Omental fat pad (tissue), 4 donors: ENCODE measurements at places on chromosomes 1 and 21. TPM values are rescaled to one million over a fixed set of nuclear protein-coding genes. Genes with fewer than 3 reads are reported as not detected.

GRCh38 chr1:159889821-159890252, 10.1 kb downstream of the CFAP45 start:
- DNase-seq = no peak

GRCh38 chr21:40685141-40685540, 161.8 kb downstream of the DSCAM start:
- no peak for DNase-seq

DNA sequence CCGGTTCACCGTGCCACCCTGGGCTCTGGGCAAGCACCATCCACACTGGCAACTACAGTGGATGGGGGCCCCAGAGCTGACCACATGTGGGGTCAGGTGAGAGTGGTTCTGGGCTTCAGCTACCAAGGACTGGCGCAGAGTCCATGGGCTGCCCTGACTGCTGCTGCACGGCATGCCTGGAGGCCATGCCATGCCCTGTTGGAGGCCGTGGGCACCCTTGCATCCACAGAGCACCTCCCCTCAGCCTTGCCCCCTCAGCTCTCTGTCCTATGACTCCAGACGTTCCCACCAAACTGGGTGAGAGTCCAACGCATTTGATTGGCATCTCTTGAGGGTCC, 15.5 kb downstream of the MORN1 start:
- no peak for DNase-seq

DNA sequence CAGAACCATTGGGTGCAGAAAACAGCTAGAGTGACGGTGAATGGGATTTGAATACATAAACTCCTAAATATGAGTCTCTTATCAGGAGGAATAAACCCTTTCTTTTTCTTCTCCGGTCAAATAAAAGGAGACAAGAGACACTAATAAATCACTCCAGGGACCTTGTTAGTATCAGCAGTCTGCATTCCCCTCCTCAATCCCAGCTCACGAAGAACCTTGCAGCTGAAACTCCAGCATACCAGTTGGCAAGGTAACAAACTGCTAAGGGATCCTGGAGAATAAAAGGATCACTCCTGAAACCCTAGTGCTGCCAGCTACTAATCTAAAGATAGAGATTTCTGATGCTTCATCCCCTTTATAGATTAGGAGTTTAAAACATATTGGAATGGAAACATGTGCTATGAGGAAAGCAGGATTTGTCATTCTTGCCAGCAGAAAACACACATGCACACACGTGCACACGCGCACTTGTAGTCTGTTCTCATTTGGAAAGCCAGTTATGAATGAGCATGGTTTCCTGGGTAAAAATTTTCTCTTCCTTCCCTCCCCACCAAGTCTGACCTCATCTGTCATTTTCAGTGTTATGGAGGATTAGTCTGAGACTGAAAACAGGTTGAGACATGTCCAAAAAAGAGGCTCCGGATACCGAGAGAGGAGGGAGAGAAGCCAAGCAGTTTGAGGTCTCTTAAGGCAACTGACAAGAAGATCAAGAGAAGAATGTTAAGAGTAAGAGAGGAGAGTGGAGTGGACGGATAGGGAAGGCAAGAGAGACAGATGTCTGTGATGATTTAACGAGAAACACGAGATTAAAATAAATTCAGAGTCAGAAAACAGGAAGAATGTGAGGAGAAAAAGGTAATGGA, 10.9 kb downstream of the IER5 start:
- DNase-seq = no peak

- DNase-seq = no peak
Measured at GRCh38 chr21:27817902-27818623, 851.2 kb upstream of the ADAMTS5 start.

DNA sequence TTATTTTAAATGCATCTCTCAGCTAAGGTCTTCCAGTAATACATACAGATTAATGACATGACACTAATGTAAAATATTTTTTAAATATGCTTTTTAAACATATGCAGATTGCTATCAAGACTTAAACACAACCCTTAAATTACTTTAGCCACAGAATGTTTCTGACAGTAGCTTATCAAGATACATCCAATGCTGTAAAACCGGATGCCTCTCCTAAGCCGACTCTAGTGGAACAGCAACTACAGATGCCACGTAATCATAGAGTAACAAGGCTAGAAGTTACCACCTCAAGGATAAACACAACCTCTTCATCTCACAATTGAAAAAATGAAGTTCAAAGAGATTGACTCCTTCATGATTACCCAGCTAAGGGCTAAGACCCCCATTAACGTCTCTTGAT, 68.4 kb downstream of the ZZZ3 start:
- DNase-seq = no peak

DNA sequence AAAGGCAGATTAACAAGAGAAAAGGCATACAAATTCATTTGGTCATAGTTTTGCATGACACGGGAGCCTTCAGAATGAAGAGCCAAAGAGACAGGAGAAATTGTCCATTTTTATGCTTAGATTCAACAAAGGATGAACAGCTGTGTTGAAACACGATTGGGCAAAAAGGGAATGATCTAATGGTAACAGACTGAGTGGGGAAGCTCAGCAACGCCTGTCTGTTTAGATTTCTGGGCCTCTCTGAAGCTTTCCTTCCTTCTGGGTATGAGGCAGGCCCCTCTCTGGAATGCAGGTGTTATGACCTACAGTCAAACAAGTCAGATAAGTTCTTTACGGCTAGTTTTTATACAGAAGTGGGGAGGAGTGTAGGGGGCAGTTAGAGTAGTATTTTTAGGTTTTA, 154.6 kb downstream of the RGS7 start:
- no peak for DNase-seq

Gene HES2
- 0.12 TPM for total RNA-seq

Gene CHRNB2
- total RNA-seq = 0.09 TPM

Gene IL22RA1
- 0.47 TPM for total RNA-seq

Gene MYOG
- not detected for total RNA-seq

Gene IQGAP3
- 0.19 TPM for total RNA-seq

Gene JAM2
- total RNA-seq = 43.3 TPM

Gene POU3F1
- not detected for total RNA-seq

Gene KRTAP11-1
- total RNA-seq = not detected

Gene IL12RB2
- 7.1 TPM for total RNA-seq

Gene ATG4C
- 7.7 TPM for total RNA-seq
